ENCODE measurements at places on chromosomes 6 and 20.

DNA sequence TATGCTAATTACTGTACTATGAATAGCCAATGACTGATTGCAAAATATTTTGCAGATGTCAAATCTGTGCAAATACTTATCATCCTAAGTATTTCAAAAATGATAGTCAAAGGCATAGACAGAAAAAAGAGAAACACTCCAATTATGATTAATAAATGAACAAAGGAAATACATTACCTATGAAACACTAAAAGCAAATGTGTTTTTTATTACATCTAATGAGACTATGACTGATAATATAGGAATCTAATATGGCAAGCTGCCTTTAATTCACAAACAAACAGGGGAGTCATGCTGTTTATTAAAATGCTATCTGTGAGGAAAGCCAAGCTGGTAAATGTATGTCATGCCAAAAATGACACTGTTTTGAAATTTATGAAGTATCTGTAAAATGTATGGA lies 713.2 kb upstream of the NRSN1 start:
- DNase-seq = no peak

- no peak for DNase-seq
These were observed 361.8 kb downstream of the EPHA7 start for GRCh38 chr6:93057584-93057983.

DNA sequence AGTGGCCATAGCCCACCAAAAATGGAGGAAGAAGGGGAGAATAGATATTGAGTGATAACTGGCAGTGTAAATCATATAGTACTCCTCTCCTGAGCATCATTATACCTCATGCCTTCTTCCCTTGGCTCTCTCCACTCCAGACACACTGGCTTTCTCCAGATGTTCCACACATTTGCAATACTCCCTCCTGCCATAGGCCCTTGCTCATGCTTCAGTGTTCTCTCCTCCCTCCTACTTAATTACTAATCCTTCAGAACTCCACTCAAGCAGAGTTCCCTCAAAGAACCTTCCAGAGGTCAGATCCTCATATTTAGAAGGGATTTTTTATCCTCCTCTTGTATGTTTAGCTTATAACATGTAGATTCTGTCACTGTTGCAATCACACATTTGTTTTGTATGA lies 279.5 kb upstream of the SUPT3H start:
- DNase-seq = no peak

- DNase-seq = no peak
These were observed 33.0 kb upstream of the SMIM29 start for GRCh38 chr6:34281702-34282334.

Measured in stimulated activated CD4-positive, alpha-beta T cell treated with anti-CD3 and anti-CD28 coated beads, Interleukin-2, amount 100 ng/mL, for 24 hours (primary cell).